Suppressor macrophage (primary cell): ENCODE measurements at places on chromosomes 12 and 14.

- peak; percentile 86 for DNase-seq
Measured at GRCh38 chr12:54708826-54709225, 60.7 kb upstream of the DCD start.

GRCh38 chr12:38527631-38528030 is 211.1 kb downstream of the ALG10B start:
- no peak for DNase-seq

GRCh38 chr12:24562771-24563431 is 386.0 kb downstream of the BCAT1 start:
- DNase-seq, result peak; percentile 27

DNA sequence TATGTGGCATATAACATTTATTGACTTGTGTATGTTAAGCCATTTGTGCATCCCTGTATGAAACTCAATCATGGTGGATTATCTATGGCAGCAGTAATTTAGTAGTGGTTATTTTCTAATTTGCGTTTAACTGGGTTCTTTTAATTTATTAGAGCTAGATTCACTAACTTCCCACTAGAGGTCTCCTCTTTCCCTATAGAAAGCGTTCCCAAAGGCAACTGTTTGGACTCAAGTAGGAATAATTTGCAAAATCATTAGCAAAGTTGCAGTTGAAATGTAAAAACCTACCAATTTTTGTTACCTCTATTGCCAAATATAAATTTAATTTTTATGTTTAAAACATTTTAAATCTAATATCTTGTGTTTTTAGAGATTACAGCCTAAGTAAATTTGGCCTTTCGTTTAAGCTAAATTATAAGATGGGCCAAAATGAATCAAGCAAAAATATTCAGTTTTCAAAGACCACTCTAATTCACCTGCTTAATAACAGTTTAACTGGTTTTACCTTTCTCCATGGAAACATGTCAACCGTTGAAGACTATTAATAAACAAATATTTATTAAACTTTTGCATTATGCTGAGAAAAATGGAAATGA is 6.0 kb downstream of the DMAC2L start:
- DNase-seq, result peak; percentile 67

GRCh38 chr12:116165036-116165425 is 112.5 kb downstream of the MED13L start:
- no peak for DNase-seq

- no peak for DNase-seq
Measured at GRCh38 chr14:103130965-103131364, 7.7 kb downstream of the TNFAIP2 start.

GRCh38 chr14:94483071-94483451 is 7.1 kb upstream of the SERPINA9 start:
- no peak for DNase-seq

DNA sequence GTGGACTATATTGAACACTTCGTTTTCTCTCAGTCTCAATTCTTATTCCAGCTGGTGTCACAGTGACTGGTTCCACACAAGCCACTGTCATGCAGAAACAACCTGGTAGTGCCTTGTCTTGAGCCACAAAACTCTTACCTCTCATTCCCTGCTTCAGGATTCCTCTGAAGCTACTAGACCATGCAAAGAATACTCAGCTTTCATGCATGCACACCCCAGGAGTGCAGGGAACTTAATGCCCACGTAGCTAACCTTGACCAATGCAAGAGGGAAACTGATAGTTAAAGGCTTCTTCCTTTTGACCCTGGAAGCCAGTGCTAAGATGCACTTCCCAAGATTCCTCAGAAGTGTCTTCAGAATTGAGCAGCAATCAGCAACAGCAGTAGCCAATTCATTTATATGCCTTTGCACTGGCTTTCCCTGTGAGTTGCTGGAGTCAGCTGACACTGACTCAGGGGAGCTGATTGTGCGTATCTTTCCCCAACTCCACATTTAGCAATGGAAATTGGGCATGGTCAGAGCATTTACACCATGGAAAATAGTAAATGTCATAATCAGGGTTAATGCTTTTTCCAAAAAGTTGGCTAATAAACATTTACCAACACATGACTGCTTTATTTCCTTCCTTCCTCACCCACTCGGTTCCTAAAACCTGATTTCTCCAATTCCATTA is 113.6 kb upstream of the SLC35F4 start:
- DNase-seq, result no peak

GRCh38 chr12:52270541-52271070 is 3.8 kb upstream of the KRT86 start:
- DNase-seq, result no peak

GRCh38 chr14:104271391-104271790 is 133.0 kb downstream of the KIF26A start:
- no peak for DNase-seq

GRCh38 chr12:17949558-17950141 is 140.3 kb downstream of the RERGL start:
- DNase-seq, result no peak

DNA sequence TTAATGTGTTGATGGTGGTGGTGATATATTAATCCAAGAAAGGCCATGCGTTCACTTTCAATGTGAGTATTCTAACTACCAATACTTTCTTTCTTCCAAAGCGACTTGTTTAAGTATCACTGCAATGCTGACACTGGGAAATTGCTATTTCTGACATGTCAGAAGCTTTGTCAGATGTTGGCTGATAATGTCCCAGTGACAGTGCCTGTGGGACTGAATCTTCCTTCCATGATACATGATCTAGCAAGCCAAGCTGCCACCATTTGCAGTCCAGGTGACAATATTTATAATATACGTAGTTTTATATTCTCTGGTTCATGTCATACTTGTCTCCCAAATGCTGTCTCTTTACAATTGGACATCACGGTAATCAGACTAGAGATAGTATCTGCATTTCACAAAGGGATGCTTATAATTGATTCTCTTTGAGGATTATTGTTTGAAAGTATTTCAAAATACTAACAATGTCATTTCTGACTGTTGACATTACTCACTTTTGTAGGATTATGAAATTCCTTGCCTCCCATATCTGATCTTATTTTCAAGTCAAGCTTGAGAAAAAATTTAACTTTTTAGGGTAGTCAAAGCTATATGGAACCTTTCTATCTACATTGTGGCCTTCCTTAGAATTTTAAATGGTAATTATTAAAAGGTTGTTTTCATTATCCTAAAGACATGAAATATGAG is 57.3 kb downstream of the KNTC1 start:
- DNase-seq, result no peak

DNA sequence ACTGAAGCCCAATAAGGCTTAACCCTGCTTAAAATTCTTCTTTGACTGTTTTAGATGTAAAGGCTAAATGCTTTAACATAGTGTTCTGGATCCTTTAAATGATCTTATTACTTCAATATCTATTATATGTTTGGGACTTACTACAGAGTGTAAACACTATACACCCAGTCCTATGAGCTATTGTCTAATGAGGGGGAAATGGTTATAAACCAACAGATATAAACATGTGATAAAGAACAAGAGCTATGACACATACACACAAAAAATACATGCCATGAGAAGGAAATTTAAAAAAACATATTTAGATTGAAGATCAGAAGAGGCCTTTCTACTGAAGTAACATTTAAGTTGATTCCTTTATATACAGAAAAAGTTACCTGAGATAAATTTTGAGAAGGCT is 505.1 kb downstream of the FOXG1 start:
- no peak for DNase-seq

GRCh38 chr12:69998922-69999321 is 173.9 kb downstream of the MYRFL start:
- DNase-seq, result no peak

DNA sequence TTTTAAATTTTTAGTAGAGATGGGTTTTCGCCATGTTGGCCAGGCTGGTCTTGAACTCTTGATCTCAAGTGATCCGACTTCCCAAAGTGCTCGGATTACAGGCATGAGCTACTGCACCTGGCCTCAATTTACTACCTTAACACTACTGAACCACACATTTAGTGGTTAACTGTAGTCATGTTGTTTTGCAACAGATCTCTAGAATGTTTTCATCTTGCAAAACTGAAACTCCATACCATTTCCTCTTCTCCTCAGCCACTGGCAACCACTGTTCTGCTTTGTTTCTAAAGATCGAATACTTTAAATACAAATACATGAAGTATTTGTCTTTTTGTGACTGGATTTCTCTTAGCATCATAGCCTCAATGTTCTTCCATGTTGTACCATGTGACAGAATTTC is 15.4 kb upstream of the SMCO2 start:
- DNase-seq, result peak; percentile 29

DNA sequence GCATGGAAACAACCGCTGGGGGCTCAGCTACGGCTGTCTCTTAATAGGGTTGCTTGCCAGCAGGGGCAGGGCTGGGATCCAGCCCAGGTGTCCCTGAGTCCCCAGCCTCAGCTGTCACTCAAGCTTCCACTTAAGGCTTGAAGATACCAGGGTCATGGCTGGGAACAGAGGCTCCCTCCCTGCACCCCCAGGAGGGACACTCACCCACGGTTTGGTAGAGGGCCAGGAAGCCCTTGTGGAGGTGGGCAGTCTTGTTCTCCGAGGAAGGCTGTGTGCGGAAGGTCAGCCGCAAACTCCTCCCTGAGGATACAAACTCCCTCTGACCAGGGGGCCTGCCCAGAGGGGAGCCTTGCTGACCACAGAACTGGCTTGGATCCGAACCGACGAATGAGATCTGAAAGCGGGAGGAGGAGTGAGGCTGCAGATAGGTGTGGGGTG is 7.3 kb downstream of the C1RL start:
- no peak for DNase-seq

GRCh38 chr14:45287610-45288009 is 34.6 kb upstream of the MIS18BP1 start:
- DNase-seq, result no peak

GRCh38 chr12:125533434-125534029 is 468.3 kb downstream of the AACS start:
- peak; percentile 61 for DNase-seq

GRCh38 chr12:11767798-11768197 is 118.3 kb downstream of the ETV6 start:
- DNase-seq, result peak; percentile 47

DNA sequence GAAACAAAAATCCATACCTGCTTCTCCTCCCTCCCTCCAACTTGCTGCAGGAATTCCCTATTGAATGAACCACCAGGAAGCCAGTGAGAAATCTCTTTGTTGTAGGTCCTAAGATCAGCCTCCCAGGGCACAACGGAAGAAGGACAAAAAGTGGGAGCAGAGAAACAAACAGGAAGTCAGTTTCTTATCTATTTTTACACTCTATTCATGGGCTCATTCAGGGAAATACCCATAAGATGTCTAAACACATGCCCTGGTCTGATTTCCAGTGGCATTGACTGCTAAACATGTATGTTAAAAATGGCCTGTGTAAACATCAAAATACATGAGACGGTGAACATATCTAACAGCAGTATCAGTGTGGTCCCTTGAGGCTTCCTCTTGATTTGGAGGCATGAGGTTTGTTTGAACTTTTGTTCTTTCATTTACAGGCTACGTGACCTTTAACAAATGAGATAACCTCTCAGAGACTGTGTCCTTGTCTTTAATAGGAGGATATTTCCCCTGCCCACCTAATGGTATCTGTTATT is 18.8 kb downstream of the GPR65 start:
- peak; percentile 21 for DNase-seq

GRCh38 chr12:30440826-30441602 is 254.7 kb downstream of the IPO8 start:
- DNase-seq, result no peak

- no peak for DNase-seq
Measured at GRCh38 chr14:84555493-84555892, 974.5 kb upstream of the FLRT2 start.

GRCh38 chr12:131116468-131117117 is 162.9 kb downstream of the ADGRD1 start:
- no peak for DNase-seq

DNA sequence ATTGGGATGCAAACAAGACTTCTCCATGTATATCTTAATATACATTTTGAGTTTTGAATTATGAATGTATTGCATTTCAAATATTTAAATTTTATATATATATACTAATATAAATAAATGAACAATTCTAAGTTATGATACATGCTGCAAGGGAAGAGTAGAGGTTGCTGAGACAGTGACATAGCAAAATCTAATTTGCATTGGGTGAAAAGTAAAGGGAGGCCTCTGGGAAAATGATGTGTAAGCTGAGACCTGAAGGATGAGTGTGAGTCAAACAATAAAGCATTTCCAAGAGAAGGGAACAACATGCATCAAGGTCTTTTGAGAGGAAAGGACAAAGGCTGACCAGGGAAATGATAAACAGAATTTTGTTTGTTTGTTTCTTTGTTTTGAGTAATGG is 62.9 kb upstream of the PTPRQ start:
- DNase-seq, result no peak

- no peak for DNase-seq
Measured at GRCh38 chr14:69992564-69992963, 113.3 kb downstream of the SMOC1 start.

DNA sequence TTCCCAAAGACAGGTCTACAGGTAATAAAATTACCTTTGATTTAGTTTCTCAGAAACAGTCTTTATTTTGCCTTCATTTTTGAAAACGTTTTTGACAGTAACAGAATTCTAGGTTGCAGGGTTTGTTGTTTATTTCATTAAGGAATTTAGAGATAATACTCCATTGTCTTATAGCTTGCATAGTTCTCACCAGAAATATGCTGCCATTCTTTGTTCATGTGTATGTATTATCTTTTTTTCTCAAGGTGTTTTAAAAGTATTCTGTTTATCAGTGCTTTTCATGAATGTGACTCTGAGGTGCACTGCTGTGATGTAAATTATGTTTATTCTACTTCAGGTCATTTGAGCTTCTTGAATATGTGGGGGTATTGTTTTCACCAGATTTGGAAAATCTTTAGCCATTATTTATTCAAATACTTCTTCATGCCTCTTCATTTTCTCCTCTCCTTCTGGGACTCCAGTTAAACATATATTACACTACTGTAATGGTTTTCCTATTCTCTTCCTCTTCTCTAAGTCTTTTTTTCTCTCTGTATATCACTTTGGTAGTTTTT is 32.7 kb downstream of the ZNF605 start:
- no peak for DNase-seq

GRCh38 chr12:132397934-132398385 is 68.6 kb upstream of the GALNT9 start:
- no peak for DNase-seq

DNA sequence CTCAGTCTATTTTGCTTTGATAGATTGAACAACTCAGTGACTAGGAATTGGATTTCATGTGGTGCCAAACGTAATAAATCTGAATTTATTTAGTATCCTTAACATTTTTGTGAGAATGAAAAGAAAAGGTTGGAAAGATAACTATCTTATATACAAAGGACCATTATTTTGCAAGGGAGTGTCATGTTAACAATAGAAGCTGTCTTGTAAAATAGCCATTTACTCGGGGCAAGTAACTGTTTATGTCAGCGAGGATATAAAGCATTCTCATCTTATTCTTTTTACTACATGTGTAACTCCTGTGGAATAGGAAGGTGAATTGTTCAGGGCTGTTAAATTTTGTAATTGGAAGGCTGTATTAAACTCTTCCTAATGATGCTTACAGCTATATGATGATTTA is 5.9 kb downstream of the RERGL start:
- DNase-seq, result no peak

- no peak for DNase-seq
Measured at GRCh38 chr12:29599381-29599780, 101.9 kb upstream of the OVCH1 start.
